Right lobe of liver (tissue), 6 donors: ENCODE measurements at places on chromosomes 7 and 10.

DNA sequence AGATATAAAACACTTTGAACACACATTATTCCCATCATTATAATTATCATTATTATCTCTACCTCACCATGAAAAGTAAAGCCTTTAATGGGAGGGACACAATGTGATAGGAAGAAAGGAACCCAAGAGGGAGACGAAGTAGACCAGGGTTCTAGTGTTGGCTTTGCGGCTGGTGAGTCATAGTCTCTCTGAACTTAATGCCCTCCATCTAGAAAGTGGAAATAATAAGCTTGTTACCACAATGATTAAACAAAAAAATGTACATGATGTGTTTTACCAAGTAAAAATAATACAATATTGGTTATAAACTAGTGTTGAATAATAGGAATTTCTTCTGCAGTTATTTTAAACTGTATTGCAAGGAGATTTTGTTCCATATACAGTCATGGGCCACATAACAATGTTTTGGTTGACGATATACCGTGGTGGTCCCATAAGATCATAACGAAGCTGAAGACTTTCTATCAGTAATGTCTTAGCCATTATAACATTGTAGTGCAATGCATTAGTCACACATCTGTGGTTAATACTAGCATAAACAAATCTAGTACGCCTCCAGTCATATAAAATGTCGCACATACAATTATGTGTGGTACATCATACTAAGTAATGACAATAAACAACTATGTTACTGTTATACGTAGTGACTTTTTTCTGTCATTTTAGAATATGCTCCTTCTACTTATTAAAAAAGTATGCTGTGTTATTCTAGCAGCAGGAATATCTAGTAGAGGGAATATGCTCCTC is 450.6 kb upstream of the SORCS1 start:
- DNase-seq: no peak

DNA sequence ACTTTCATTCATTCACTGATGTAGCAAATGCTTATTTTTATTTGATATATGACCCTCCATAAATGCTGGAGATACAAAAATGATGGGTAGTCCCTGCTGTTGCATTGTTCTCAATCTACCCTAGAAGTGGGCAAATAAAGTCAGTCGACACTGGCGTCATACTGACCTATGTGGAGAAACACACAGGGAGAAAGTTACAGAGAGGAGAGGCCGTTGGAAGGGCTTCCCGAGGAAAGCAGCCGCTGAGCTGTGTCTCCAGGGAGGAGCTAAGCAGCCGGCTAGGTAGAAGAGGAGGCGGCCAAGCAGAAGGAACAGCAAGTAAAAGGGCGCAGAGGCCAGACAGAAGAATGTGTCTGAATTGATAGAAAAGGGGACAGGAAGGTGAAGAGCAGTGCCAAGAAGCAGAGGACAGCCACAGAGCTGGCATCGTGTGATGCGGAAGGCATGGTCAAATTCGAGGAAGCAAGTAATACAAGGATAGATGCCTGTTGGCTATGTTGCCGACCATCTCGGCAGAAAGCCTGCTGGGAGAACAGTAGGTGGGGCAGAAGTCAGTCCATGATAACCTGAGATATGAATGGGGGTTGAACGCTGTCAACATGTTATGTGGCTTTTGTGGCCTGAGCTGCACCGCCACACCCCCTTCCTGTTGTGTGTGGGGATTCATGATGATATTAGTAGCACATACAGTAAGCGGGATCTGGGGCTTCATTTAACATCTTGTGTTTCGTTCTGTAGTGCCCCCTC is 25.9 kb downstream of the ST8SIA6 start:
- no peak for DNase-seq

- no peak for DNase-seq
Measured at GRCh38 chr7:30458311-30458710, 20.3 kb downstream of the NOD1 start.

GRCh38 chr10:48462482-48463020 is 142.3 kb downstream of the ARHGAP22 start:
- DNase-seq: peak; percentile 38

GRCh38 chr7:13072014-13072413 is 384.6 kb downstream of the ARL4A start:
- no peak for DNase-seq

DNA sequence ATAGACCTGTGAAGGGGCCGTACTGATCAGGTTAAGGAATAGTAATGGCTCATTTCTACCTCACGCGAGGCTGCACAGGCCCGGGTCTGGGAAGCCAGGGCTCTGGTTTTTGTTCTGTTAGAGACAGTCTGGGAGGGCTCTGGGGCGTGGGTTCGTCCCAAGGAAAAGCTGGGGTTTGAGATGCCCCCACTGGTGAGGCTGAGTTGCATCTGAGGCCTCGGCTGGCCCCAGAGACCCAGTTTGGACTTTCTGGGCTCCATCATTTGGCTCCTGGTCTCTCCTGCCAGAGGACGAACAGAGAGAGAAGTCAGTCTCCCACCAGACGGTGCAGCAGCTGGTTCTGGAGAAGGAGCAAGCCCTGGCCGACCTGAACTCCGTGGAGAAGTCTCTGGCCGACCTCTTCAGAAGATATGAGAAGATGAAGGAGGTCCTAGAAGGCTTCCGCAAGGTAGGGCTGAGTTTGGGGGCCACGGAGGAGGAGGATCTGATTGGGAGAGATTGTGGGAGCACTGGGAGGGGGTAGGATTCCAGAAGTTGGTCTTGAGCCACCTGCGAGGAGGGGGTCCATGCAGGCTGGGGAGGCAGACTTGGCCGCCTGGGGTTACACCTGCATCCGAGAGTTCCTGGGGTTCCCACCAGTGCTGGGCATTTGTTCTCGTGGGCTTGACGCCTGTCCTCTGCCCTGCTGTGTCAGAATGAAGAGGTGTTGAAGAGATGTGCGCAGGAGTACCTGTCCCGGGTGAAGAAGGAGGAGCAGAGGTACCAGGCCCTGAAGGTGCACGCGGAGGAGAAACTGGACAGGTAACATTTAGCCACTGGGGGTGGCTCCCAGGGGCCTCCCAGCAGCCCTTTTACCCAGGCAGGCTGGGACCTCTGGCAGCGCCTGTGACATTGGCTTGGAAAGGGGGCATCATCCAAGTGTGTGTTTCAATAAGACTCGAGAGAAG is 22.5 kb upstream of the BTBD16 start:
- no peak for DNase-seq

DNA sequence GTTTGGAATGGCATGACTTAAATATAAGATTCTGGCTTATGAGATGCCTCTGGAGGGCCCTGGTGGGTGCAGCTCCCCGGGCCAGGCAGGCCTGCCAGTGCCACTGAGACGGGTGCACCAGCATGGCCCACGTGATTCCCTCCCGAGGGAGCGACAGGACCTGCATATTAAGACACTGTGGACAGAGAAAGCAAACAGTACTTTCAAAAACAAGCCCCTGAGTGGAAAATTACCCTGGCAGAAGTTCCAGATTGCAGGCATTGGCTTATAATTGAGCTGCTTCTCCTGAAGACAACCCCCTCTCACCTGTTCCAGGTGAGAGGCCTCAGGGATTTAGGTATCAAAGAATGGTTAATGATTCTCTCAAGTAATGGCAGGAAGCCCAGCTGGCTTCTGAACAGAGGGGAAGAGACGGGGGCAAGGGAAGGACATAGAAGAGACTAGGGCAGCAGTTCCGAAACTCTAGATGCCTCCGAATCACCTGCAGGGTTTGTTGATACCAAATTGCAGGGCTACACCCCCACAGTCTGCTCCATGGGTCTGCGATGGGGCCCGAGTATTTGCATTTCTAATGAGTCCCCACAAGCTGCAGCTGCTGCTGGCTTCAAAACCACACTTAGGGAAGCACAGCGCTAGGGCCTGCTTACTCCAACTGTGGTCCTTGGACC is 66.0 kb upstream of the DOCK1 start:
- DNase-seq: no peak

- DNase-seq: peak; percentile 32
Measured at GRCh38 chr7:157507987-157508386, 171.2 kb downstream of the DNAJB6 start.

DNA sequence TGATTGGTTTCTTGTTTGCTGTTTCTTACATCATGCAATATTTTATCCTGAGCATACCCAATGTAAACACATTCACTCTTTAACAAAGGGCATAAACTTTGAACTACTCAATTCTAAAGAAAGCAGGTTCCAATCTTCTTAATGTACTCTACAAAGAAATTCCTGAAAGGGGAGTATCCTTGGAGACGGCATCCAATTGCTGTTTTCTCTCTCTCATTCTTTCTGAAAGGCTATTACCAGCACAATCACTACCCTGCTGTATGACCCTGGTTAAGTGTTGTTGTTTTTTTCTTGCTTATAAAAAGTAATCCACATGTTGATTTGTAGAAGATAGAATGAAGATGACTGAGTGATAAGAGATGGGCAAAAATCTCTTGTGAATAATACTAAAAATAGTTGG is 176.0 kb downstream of the ZNF365 start:
- DNase-seq: no peak

- DNase-seq: no peak
Measured at GRCh38 chr10:55163388-55163979, 362.5 kb upstream of the PCDH15 start.

DNA sequence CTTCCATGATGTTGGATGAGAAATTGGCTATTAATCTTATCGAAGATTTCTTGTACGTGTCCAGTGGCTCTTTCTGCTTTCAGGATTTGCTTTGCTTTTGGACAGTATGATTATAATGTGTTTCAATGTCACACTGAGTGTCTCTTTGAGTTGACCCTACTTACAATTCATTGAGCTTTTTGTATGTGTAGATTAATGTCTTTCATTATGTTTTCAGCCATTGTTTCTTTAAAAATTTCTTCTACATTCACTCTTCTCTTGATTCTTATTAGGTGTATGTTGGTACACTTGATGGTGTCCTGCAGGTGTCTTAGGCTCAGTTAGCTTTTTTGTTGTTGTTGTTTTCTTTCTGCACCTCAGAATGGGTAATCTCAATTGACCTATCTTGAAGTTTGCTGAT is 16.6 kb downstream of the PLAC9 start:
- DNase-seq: no peak

DNA sequence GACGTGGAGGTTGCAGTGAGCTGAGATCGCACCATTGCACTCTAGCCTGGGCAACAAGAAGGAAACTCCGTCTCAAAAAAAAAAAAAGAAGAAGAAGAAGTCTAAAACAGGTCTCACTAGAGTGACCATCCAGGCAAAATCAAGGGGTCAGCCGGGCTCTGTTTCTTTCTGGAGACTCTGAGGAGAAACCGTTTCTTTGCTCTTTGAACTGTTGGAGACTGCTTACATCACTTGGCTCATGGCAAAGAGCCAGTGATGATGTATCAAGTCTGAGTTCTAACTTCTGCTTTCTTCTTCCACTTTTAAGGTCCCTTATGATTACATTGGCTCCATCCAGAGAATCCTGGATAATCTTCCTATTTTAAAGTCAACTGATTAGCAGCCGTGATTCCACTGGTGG is 306.8 kb downstream of the WDR11 start:
- no peak for DNase-seq

GRCh38 chr10:106147021-106147420 is 1017.5 kb downstream of the SORCS1 start:
- DNase-seq: no peak

- no peak for DNase-seq
Measured at GRCh38 chr7:121519548-121520521, 123.7 kb upstream of the FAM3C start.

- DNase-seq: peak; percentile 86
Measured at GRCh38 chr10:79380125-79380945, 33.1 kb downstream of the PPIF start.

GRCh38 chr10:129853562-129853903 is 110.5 kb downstream of the EBF3 start:
- no peak for DNase-seq

DNA sequence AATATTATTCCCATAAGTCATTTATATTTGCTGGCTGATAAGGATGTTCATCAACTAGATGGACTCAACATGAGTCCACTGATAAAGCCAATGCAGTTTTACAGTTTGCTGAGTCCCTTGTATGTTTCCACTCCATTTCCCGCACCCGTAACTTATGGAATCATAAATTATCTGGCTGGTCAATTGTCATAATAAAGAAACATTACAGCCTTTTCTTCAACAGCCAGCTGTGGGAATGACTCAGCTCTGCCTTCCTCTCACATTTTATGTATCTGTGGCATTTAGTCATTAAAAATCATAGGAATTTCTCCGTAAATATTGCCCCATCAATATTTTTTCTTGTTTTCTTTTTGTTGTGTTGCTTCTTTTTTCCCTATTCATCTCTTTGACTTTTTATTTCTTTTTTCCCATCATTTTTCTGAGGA is 22.3 kb upstream of the TMEM26 start:
- DNase-seq: no peak

DNA sequence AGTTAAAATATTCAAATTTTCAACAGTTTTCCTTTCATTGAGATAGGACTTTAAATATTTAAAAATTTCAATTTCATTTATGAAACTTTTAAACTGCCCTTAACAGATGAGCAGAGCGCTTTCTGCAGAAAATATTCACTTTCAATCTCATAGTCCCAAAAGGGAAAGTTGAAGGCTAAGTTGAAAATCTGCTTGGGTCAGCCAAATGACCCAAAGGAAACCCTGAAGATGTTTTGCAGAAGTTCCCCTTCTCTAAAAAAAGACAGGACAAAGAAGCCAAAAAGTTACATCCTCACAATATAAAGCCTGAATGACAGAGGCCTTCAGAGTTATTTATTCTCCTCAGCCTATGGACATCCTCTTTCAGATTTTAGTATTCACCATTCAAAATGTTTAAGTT is 17.6 kb upstream of the SCIN start:
- no peak for DNase-seq

- DNase-seq: no peak
Measured at GRCh38 chr10:112763916-112764520, 186.0 kb upstream of the TCF7L2 start.

- DNase-seq: no peak
Measured at GRCh38 chr10:48411510-48411909, 105.0 kb downstream of the MAPK8 start.

GRCh38 chr7:30093420-30093952 is 41.3 kb upstream of the MTURN start:
- DNase-seq: no peak

DNA sequence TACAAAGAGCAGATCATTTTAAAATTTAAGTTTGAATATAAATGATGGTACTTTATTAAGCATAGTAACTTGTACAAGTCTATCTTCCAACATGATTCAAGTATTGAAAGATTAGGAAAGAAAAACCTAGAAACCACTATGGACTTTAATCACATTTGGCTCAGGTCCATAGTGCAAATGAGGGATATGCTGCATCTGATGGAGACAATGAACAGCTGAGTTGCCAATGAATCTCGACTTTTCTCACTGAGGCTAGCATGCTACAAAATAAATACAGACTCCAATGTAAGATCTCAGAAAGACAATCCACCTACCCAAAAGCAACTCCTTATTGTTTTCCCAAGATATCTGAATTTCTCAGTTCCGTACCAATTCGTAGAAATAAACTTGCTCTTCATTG is 89.8 kb downstream of the SEMA3A start:
- DNase-seq: no peak

- DNase-seq: no peak
Measured at GRCh38 chr7:105788356-105788755, 88.0 kb downstream of the ATXN7L1 start.

- no peak for DNase-seq
Measured at GRCh38 chr7:42262964-42263363, 26.0 kb upstream of the GLI3 start.
